ENCODE measurements at places on chromosomes 1 and 21. TPM values are rescaled to one million over a fixed set of nuclear protein-coding genes. Genes with fewer than 3 reads are reported as not detected.

DNA sequence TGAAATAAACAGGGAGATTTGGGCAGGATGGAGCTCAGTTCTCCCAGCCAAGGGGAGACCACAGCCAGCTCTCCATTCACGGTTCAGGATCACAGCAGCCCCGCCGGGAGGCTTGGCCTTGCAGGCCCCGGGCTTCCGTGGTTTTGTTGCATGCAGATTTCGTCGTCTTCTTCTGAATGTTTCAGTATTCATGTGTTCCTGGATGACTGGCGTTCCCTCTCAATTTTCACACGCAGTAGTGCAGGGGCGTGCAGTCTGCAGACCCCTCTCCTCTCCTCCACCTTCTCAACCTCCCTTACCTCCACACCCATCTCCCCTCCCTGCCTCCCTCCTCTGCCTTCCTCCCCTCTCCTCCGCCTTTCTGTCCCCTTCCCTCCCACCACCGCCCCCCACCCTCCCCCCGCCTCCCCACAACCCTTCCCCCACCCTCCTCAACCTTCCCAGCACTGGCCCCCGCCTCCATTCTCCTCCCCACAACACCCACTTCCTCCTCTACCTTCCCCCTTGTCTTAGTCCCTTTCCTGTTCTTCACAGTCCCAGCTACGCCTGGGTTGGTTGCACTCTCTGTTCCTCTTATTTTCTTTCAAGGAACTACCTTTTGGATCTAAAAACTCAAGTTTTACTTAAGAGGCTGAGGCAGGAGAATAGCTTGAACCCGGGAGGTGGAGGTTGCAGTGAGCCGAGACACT is 8.4 kb upstream of the SLC19A1 start:
- DNase-seq: no peak

- DNase-seq: peak; percentile 61
Measured at GRCh38 chr21:43367296-43367695, 59.6 kb downstream of the SIK1 start.

- DNase-seq: no peak
Measured at GRCh38 chr1:64133036-64133435, 70.4 kb upstream of the UBE2U start.

DNA sequence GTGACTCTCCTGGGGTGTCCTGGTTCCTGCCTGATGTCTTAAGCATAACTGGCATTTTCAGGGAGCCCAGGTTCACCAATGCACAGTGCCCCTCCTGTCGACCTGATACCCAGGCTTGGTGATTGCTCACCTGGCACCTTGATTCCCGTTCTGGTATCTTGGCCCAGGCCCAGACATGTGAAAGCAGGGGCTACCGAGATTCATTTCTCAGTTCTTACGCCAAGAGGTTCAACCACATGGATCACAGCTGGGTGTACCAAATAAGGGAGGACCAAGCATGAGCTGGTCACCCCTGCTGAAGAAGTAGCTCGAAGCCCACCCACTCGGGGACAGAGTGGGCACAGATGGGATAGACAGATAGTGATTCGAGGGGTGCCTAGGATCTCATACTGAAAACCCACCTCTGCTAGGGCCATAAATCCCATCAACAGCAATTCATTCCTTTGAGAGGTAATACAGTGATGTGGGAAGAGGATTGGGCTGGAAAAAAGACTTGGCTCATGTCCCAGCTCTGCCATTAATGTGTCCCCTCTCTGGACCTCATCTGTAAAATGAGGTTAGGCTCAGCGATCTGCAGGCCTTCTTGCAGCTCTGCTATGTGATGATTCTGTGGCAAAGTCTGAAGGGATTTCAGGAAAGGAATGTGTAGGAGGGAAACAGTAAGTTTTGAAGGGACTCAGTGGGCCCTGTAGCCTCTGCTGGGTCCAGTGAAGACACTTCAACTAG is 2.7 kb downstream of the EPHX1 start:
- no peak for DNase-seq

DNA sequence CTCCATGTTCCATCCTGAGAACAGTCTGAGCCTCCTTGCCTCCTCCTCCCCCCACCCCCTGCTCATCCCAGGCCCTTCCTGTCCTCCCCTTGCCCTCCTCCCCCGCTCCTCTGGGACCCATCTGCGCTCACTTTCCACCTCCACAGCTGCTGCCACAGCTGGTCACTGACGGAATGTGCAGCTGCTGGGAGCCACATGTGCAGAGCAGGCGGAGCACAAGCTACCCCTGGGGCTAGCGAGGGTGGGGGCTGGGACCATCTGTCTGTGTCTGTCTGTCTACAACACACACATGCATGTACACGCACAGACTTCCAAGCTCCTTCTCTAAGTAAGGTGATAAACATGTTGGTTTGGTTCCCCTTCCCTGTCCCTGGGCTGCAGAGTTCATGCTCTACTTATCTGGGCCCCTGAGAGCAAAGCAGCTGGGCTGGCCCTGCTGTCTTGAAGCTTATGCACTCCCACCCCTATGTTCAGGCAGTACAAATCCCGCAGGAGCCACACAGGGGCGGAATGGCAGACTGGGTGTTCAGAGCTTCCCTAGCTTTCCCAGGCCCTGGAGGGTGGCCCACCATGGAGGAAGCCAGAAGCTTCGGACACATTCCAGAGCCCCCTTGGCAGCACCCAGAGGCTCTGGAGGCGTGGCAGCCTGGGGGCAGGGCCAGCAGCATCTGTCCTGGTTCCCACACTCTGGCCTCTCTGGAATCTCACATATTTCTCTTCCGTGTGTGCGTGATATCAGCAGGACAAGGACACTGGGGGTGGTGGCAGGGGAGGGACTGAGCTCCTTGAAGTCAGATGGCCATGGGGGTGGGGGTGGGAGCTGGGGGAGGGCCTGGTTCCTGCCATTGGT is 7.0 kb upstream of the HEYL start:
- DNase-seq: no peak

GRCh38 chr21:42156690-42157605 is 62.0 kb upstream of the ABCG1 start:
- DNase-seq: peak; percentile 27

GRCh38 chr1:50705699-50706098 is 254.4 kb downstream of the FAF1 start:
- no peak for DNase-seq

DNA sequence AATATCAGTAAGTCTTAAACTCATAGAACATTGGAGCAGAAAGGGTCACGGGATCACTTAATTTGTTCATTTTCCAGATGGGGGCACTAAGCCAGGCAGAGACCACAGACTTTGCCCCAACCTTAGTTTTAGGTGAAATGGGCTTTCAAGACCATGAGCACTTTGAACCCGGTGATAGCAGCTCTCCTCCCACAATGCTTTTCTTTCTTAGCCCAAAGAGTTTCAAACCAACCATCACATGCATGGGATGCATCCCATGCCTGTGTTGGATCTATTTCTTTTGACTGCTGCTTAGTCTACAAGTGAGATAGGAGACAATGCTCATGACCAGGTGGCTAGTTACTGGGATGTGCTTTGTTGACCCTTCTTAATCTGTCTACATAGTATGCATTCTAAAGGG is 240.6 kb downstream of the NUF2 start:
- no peak for DNase-seq

- no peak for DNase-seq
Measured at GRCh38 chr1:27562021-27562420, 41.9 kb downstream of the AHDC1 start.

GRCh38 chr1:230832476-230832875 is 35.8 kb downstream of the C1orf198 start:
- no peak for DNase-seq

LRRC38 gene
- total RNA-seq: 2.4 TPM

TIE1 gene
- 10.6 TPM for total RNA-seq

MIXL1 gene
- 0.18 TPM for total RNA-seq

SIK1 gene
- total RNA-seq: 2.1 TPM

HSPB7 gene
- total RNA-seq: 0.36 TPM

IPO13 gene
- total RNA-seq: 14.0 TPM
